Astrocyte (in vitro differentiated cells and primary cell): ENCODE measurements at places on chromosomes 5 and 9. TPM values are rescaled to one million over a fixed set of nuclear protein-coding genes. Genes with fewer than 3 reads are reported as not detected.
A peak's percentile ranks its signal among the peaks of the same experiment; 100 is the strongest.

GLRA1 gene
- total RNA-seq, result not detected in 2 replicates

UBTD2 gene
- 33.7 and 34.2 TPM in 2 replicates for total RNA-seq

POLR3G gene
- 6.3 and 7.8 TPM in 2 replicates for total RNA-seq

ORM2 gene
- not detected in 2 replicates for total RNA-seq

ST8SIA4 gene
- 0.59 and 0.82 TPM in 2 replicates for total RNA-seq

IL13 gene
- not detected in 2 replicates for total RNA-seq

- no peaks in the 10 kb centered on the region for H3K4me1 ChIP-seq
- H3K27me3 ChIP-seq, result no peaks in the 10 kb centered on the region
- no peak for DNase-seq
- H3K27ac ChIP-seq, result no peak overlapping the region
Measured at GRCh38 chr5:24615159-24615558, 29.6 kb downstream of the CDH10 start.

GRCh38 chr9:5515261-5515650 is 4.9 kb downstream of the PDCD1LG2 start:
- peak; percentile 60 for DNase-seq
- no peak overlapping the region for H3K4me3 ChIP-seq
- H3K36me3 ChIP-seq, result no peaks in the 10 kb centered on the region
- H3K27ac ChIP-seq, result peak overlapping the region; percentile 45
- H3K4me1 ChIP-seq, result peaks cover 52% of the 10 kb centered on the region

- no peak overlapping the region for H3K4me3 ChIP-seq
- no peaks in the 10 kb centered on the region for H3K27me3 ChIP-seq
- H3K4me1 ChIP-seq, result no peaks in the 10 kb centered on the region
- no peak for DNase-seq
- no peak overlapping the region for H3K27ac ChIP-seq
Measured at GRCh38 chr5:160923936-160924710, 72.1 kb upstream of the ATP10B start.

- H3K36me3 ChIP-seq, result no peaks in the 10 kb centered on the region
- H3K27ac ChIP-seq, result peak overlapping the region; percentile 31
- H3K4me3 ChIP-seq, result peak overlapping the region; percentile 66
- H3K27me3 ChIP-seq, result no peaks in the 10 kb centered on the region
Measured at GRCh38 chr5:141326088-141326854, 4.0 kb upstream of the PCDHGA1 start.

DNA sequence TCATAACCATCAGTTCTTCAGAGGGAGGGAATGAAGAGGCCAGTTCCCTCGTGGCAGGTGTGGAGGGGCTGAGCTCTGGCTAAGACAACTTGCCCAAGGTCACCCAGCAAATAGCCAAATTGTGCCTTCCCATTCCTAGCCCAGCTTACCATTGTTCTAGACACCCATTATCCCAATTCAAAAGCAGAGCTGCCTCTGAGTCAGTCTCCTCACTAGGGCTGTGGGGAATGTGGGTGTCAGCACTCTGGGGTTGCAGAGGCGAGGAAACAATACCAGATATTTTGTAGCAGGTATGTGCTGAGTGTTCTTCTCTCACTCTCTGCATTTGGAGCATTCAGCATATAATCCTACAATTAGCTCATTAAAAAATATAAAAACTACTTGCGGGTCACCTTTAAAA is 270.8 kb downstream of the PSAT1 start:
- DNase-seq, result no peak
- no peak overlapping the region for H3K4me3 ChIP-seq
- H3K27ac ChIP-seq, result no peak overlapping the region

GRCh38 chr9:5549658-5550650 is 39.6 kb downstream of the PDCD1LG2 start:
- peaks cover 49% of the 10 kb centered on the region for H3K4me1 ChIP-seq
- DNase-seq, result peak; percentile 83
- no peak overlapping the region for H3K4me3 ChIP-seq
- H3K27ac ChIP-seq, result peak overlapping the region; percentile 65

- no peak overlapping the region for H3K4me3 ChIP-seq
- peaks cover 14% of the 10 kb centered on the region for H3K4me1 ChIP-seq
- no peaks in the 10 kb centered on the region for H3K36me3 ChIP-seq
- no peak overlapping the region for H3K27ac ChIP-seq
- no peaks in the 10 kb centered on the region for H3K27me3 ChIP-seq
Measured at GRCh38 chr5:142872217-142872616, 102.0 kb downstream of the ARHGAP26 start.

DNA sequence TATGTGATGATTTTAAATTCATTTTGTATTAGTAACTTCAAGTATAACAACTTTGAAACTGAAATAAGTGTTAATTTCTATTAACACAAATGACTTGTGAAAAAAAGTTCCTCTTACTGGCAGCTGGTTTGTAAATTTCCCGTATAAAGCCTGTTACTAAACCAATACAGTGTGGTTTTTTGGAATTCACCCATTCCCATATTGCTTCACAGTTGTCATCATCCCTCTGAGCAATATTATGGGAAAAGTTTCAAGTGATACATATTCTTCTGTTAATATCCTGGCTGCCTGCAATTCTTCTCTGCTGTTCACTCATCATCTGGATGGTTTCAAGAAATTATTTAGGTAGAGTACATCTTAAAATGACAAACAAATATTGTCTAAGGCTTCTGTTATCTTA is 1185.1 kb upstream of the C9orf72 start:
- H3K27me3 ChIP-seq, result no peaks in the 10 kb centered on the region
- DNase-seq, result no peak
- no peak overlapping the region for H3K4me3 ChIP-seq
- no peaks in the 10 kb centered on the region for H3K36me3 ChIP-seq

GRCh38 chr5:54317511-54318260 is 7.3 kb upstream of the ARL15 start:
- no peaks in the 10 kb centered on the region for H3K4me1 ChIP-seq
- H3K36me3 ChIP-seq, result no peaks in the 10 kb centered on the region
- no peak overlapping the region for H3K4me3 ChIP-seq
- peaks cover 8% of the 10 kb centered on the region for H3K27me3 ChIP-seq
- peak; percentile 49 for DNase-seq

GRCh38 chr9:109403766-109404320 is 83.0 kb upstream of the EPB41L4B start:
- no peaks in the 10 kb centered on the region for H3K36me3 ChIP-seq
- H3K27ac ChIP-seq, result no peak overlapping the region
- H3K4me3 ChIP-seq, result no peak overlapping the region
- peaks cover 2% of the 10 kb centered on the region for H3K27me3 ChIP-seq
- DNase-seq, result no peak

GRCh38 chr5:181058786-181059296 is 18.8 kb downstream of the BTNL9 start:
- DNase-seq, result no peak
- peaks cover 35% of the 10 kb centered on the region for H3K27me3 ChIP-seq
- no peaks in the 10 kb centered on the region for H3K4me1 ChIP-seq
- H3K4me3 ChIP-seq, result no peak overlapping the region
- no peaks in the 10 kb centered on the region for H3K36me3 ChIP-seq
- H3K27ac ChIP-seq, result no peak overlapping the region

DNA sequence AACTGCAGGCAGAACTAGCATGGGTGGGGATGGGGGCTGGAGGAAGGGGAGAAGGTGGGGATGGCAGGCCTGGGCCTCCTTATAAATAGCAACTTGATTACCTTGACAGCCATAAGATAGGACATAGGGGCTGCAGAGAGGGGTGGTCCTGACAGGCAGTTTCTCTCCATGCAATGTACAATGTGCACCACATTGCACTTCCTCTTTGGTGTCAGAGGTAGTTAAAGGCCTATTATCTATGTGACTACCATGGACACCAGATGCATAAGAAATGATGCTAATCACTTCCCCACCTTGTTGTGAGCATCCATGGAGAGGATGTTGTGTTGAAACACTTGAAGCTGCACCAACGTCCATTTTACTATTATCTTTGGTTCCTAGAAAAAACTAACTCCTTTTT is 20.2 kb upstream of the SUB1 start:
- no peak for DNase-seq
- no peaks in the 10 kb centered on the region for H3K27me3 ChIP-seq
- peaks cover 6% of the 10 kb centered on the region for H3K4me1 ChIP-seq

DNA sequence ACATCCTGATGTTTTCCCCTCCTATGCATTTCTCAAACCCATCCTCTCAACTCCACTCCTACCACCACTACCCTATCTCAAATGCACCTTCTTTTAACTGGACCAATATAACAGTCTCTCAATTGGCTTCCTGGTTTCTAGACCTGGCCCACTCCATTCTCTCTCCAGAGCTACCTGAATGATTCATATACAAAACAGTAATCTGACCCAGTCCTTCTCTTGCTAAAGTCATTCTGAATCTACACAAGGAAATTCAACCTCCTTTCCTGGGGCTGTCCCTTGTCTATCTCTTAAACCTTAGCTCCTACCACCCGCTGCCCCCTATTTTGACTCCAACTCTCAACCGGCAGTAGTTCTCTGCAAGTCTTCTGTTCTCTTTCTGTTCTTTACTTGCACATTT is 97.2 kb downstream of the PCSK1 start:
- H3K4me1 ChIP-seq, result peaks cover 14% of the 10 kb centered on the region
- no peak overlapping the region for H3K4me3 ChIP-seq
- no peak for DNase-seq
- no peaks in the 10 kb centered on the region for H3K27me3 ChIP-seq
- peak overlapping the region; percentile 21 for H3K27ac ChIP-seq
- H3K36me3 ChIP-seq, result no peaks in the 10 kb centered on the region

GRCh38 chr5:56192246-56192645 is 40.9 kb downstream of the ANKRD55 start:
- DNase-seq, result no peak
- H3K4me3 ChIP-seq, result no peak overlapping the region
- no peaks in the 10 kb centered on the region for H3K4me1 ChIP-seq
- no peaks in the 10 kb centered on the region for H3K27me3 ChIP-seq
- H3K36me3 ChIP-seq, result no peaks in the 10 kb centered on the region
- no peak overlapping the region for H3K27ac ChIP-seq

DNA sequence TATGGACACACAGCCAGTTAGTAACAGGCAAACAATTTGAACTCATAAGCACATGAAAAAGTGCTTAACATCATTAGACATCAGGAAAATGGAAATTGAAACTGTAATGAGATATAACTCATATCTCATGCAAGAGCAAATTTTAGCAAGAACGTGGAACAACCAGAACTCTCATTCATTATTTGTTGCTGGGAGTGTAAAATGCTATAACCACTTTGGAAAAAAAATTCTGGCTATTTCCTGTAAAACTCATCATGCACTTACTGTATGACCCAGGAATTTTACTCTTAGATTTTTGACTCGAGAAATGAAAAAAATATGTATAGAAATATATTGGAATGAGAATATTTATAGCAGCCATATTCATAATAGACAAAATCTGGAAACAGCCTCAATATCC is 205.7 kb upstream of the PUM3 start:
- H3K4me3 ChIP-seq, result no peak overlapping the region
- H3K36me3 ChIP-seq, result no peaks in the 10 kb centered on the region
- no peaks in the 10 kb centered on the region for H3K27me3 ChIP-seq
- no peak overlapping the region for H3K27ac ChIP-seq
- H3K4me1 ChIP-seq, result no peaks in the 10 kb centered on the region
- DNase-seq, result no peak

DNA sequence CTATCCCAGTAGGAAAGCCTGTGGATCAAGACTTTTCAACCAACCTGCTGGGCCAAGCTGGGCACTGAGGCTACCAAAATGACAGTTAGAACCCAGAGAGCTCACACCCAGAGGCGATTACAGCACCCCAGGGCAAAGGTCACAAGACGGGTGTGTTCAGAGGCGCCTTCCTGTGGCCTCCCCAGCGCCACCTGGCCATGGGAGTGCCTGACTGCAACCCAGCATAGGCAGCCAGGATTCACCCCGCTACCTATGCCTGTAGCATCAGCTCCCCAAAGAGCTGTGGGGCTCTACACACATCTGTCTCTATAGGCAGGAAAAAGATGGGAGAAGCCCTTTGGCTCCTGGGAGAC is 33.5 kb downstream of the PDGFRB start:
- no peaks in the 10 kb centered on the region for H3K27me3 ChIP-seq
- H3K36me3 ChIP-seq, result peaks cover 40% of the 10 kb centered on the region

DNA sequence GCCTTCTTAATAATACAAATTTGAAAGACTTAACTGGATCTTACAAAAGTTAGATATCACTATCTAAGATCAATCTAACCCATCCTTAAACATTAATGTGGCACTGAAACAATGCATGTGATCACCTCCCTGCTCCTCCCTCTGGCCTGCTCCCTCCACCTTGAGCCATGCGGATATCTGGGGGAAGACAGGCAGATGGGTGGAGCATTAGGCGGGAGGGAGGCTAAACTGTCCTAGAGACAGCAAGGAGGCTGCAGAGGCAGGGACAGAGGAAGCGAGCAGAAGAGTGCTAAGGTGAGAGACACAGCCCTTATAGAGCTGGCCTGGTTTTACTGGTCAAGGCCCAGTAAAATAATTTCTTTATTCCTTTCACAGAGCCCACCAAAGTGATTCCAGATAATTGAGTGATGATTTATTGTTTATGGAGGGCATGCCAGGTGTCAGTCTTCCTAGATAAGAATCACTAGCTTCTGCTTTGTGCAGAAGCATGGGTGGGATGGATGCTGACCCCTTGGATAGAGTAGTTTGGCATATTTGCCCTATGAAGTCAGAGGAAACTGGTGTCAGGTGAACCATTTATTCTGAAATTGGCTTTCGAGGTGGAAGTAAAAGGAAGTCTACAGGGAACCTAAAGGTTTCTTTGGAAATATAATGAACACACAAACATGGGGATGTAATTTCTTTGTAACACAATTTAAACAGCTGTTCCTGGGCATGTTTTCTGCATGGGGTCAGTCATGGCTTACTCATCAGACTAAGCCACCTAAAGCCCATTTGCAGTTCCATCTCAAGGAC is 188.3 kb downstream of the GNAQ start:
- H3K4me3 ChIP-seq, result no peak overlapping the region
- H3K36me3 ChIP-seq, result no peaks in the 10 kb centered on the region
- peaks cover 36% of the 10 kb centered on the region for H3K4me1 ChIP-seq
- H3K27me3 ChIP-seq, result no peaks in the 10 kb centered on the region
- DNase-seq, result no peak
- no peak overlapping the region for H3K27ac ChIP-seq

DNA sequence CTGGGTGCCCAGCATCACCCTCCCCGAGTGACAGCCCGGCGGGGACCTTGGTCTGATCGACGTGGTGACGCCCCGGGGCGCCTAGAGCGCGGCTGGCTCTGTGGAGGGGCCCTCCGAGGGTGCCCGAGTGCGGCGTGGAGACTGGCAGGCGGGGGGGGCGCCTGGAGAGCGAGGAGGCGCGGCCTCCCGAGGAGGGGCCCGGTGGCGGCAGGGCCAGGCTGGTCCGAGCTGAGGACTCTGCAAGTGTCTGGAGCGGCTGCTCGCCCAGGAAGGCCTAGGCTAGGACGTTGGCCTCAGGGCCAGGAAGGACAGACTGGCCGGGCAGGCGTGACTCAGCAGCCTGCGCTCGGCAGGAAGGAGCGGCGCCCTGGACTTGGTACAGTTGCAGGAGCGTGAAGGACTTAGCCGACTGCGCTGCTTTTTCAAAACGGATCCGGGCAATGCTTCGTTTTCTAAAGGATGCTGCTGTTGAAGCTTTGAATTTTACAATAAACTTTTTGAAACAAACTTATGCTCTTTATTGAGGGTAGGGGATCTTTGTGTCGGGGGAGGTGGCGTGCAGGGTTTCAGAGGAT is 1.3 kb downstream of the GADD45G start:
- peaks cover 36% of the 10 kb centered on the region for H3K4me1 ChIP-seq
- peak overlapping the region; percentile 65 for H3K4me3 ChIP-seq
- no peak overlapping the region for H3K27ac ChIP-seq
- peaks cover 19% of the 10 kb centered on the region for H3K27me3 ChIP-seq
- no peaks in the 10 kb centered on the region for H3K36me3 ChIP-seq
- DNase-seq, result peak; percentile 66

GRCh38 chr9:90641086-90641485 is 1.5 kb downstream of the DIRAS2 start:
- no peak for DNase-seq
- H3K27me3 ChIP-seq, result peaks cover 20% of the 10 kb centered on the region
- peaks cover 5% of the 10 kb centered on the region for H3K4me1 ChIP-seq
- H3K36me3 ChIP-seq, result no peaks in the 10 kb centered on the region
- H3K4me3 ChIP-seq, result no peak overlapping the region

- no peak overlapping the region for H3K4me3 ChIP-seq
- H3K27me3 ChIP-seq, result no peaks in the 10 kb centered on the region
- DNase-seq, result no peak
- no peaks in the 10 kb centered on the region for H3K36me3 ChIP-seq
- H3K4me1 ChIP-seq, result peaks cover 3% of the 10 kb centered on the region
Measured at GRCh38 chr9:114313186-114313585, 9.7 kb upstream of the ORM1 start.
